Stimulated activated CD4-positive, alpha-beta T cell treated with anti-CD3 and anti-CD28 coated beads, Interleukin-15, amount 100 ng/mL, for 48 hours (primary cell): ENCODE measurements at places on chromosomes 11 and 22.

DNA sequence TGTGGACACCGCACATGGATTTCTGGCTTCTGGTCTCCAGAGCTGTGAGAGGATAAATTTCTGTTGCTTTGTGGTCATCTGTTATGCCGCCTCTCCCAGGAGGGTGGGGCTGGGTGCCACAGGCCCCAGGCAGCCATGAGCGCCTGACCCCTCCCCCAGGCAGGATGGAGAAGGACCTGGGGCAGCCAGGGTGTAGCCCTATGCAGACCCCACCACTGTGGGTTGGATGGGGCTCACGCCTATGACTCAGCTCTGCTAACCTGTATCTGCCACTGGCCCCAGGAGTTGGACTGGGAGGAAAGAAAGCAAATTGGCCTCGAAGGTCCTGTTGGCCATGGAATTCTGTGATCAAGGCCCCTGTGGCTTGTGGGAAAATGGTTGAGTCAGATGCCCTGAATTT, 1351.1 kb downstream of the BRD1 start:
- DNase-seq, result no peak

DNA sequence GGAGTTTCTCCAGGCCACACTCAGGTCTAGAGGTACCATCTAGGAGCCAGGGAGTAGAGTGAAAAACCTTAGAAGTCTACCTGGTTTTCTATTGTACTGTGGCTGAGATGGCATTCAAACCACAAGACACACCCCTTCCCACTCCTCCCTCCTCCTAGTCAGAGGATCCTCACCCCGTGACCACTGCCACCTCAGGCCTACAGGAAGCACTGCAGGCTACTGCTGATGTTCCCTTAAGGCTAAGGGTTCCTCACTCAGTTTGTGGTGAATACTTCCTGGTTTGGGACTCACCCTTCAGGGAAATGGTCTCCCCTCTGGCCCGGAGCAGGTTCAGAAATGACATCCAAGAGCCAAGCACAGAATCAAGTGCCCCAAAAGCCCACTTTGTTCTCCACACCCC, 1293.9 kb downstream of the JRKL start:
- no peak for DNase-seq

DNA sequence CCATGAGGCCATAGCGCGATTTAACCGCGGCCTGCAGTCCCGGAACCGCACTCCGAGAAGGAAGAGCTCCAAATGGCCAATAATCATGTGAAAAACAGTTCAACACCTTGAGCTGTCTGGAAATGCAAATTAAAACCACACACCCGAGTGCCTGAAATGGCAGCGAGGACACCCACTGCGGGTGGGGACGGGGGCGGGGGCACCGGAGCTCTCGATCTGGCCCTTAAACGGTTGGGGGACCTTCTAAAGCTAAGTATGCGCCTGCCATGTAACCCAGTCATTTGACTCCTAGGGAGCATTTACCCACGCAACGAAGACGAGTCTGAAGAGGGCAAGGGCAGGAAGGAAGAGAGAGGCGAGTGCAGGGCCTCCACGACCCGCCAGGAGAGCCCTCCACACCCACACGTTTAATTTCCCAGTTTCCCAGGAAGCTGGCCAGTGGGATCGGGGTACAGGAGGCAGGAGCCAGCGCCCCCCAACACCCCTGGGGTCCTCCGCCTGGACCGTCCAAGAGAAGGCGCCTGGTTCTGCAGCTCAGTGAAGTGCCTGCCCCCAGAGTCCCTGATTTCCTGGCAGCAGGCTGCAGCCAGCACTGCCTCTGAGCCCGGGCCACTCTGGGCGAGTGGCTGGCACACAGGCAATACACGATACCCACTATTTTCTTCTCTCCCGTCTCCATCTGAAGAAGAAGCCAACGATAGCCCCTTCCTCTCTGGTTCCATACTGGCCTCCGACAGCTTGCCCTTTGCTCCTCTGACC, 1.7 kb downstream of the TTLL8 start:
- DNase-seq, result no peak

DNA sequence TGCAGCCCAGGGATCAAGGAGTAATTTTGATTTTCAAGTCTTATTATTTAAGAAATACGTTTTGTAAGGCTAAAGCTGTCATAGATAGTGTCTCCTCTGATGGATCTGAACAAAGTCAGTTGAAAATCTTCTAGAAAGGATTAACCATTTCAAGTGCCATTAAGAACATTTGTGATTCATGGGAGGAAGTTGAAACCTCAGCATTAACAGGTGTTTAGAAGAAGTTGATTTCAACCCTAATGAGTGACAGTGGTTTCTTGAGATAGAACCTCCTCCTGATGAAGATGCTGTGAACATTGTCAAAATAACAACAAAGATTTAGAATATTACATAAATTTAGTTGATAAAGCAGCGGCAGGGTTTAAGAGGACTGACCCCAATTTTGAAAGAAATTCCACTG, 61.7 kb downstream of the PRR5L start:
- no peak for DNase-seq

GRCh38 chr22:30178181-30179126, 68.1 kb downstream of the LIF start:
- DNase-seq, result peak; percentile 54
